ENCODE measurements at places on chromosomes 7 and 10.

DNA sequence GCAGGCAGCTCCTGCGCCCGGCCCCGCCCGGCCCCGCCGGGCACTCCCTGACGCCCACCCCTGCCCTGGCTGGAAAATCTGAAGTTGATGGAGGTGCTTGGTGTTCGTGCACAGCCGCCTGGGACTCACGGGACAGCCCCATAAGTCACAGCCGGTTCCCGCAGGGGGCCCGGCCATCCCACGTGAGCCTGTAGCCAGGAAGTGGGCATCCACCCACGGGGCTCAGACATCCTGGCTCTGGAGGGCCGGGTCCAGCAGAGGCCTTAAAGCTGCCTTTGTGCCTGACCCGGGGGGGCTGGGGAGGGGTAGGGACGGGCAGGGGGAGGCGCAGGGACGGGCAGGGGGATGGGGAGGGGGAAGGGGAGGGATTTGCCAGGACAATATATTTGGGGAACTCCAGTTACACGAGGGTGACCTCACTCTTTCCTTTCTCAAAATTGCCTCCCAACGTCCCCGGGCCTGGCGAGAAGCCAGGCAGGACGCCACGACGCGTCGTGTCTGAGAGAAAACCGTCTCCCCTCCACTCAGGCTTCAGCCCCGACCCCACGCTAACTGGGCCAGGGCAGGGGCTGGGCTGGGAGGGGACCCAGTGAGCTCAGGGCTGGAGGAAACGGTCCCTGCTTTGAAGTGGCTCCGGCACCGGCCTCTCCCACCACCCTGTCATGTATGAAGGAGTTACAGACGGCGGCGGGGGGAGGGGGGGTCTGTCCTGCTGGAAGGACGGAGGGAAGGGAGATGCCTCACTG is 82.1 kb upstream of the PDGFA start:
- no peak for DNase-seq

- no peak for DNase-seq
These were observed 14.1 kb upstream of the MSRB2 start for GRCh38 chr10:23081221-23081750.

GRCh38 chr7:121510858-121511482 is 114.9 kb upstream of the FAM3C start:
- DNase-seq = no peak

DNA sequence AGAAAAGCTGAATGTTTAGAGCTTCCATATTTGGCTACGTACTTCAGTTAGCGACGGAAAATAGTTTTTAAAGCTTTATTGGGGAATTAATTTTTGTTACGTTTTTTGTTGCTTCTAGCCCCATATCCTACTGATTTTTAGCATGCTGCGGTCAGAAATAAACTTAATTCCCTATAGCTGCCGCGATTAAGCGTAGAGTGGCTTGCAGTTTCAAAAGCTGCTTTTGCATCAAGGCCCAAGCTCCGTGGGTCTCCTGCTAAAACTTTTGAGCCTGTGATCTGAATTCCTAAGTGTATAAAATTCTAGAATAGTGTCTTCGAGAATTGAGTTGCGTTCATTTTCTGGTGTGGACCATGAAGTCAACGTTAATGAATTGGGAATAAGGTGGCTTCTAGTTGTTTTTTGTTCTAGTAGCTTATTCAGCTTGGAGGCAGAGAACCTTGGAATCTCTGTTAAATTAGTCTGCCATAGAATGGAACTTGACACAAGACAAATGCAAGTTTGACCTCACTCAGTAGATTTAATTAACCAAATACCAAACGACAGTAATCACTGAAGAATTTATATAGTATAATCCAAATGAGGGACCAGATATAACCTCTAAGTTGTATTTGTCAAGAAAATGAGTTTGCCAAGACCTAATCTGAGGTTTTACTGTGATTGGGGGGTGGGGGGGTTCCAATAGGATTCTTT is 977 bp downstream of the CALU start:
- no peak for DNase-seq

DNA sequence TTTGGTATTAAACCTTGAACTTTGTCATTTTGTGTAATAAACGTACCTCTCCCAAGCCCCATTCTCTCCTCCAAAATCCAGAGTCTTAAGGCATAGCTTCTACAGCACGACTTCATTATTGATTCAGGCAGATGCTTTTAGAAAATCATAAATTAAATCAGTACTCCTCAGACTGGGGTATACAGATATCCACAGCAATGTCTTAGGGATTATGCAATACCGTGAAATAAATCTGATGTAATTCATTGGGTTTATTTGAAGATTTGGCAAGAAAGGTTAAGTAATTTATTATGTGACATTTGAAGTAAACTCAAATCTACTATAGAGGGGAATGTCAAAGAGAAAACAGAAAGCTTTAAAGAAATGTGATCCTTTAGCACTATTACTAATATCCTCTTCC is 246.1 kb upstream of the PLXDC2 start:
- no peak for DNase-seq
